ENCODE measurements at places on chromosomes 3 and 15. TPM values are rescaled to one million over a fixed set of nuclear protein-coding genes. Genes with fewer than 3 reads are reported as not detected.

- H3K36me3 ChIP-seq, result peaks cover 7% of the 10 kb centered on the region
- H3K4me3 ChIP-seq, result no peak overlapping the region
- no peak overlapping the region for H3K27ac ChIP-seq
- no peaks in the 10 kb centered on the region for H3K27me3 ChIP-seq
- no peak for DNase-seq
- peaks cover 53% of the 10 kb centered on the region for H3K4me1 ChIP-seq
These were observed 14.0 kb downstream of the UBE2E1 start for GRCh38 chr3:23819599-23820360.

Gene EIF2A
- total RNA-seq, result 133 TPM

- H3K27ac ChIP-seq, result no peak overlapping the region
- H3K36me3 ChIP-seq, result peaks cover 14% of the 10 kb centered on the region
- peak; percentile 37 for DNase-seq
These were observed 5.9 kb downstream of the CAMK2N2 start for GRCh38 chr3:184255291-184256039.

- peaks cover 14% of the 10 kb centered on the region for H3K27me3 ChIP-seq
- DNase-seq, result no peak
- no peaks in the 10 kb centered on the region for H3K4me1 ChIP-seq
- H3K4me3 ChIP-seq, result no peak overlapping the region
These were observed 153.8 kb upstream of the RORA start for GRCh38 chr15:61382927-61383326.

- no peak overlapping the region for H3K4me3 ChIP-seq
- peaks cover 39% of the 10 kb centered on the region for H3K4me1 ChIP-seq
- no peaks in the 10 kb centered on the region for H3K27me3 ChIP-seq
- H3K36me3 ChIP-seq, result no peaks in the 10 kb centered on the region
- no peak overlapping the region for H3K27ac ChIP-seq
These were observed 88.9 kb downstream of the ITPR1 start for GRCh38 chr3:4581920-4582611.

DNA sequence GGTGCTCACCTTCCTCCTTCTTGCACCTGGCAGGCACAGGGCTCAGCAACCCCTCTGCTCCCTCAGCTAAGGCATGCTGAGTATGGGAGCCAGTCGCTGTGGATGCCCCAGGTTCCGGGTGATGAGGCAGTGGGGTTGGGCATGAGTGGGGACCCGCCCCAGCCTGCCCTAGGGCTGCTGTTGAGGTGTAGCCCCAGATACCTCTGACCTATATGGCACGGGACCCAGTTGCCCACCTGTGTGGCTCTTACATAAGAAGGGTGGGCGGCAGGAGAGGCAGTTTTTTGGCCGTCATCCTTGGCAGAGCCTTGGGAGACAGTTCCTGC is 21.0 kb downstream of the ACSBG1 start:
- H3K36me3 ChIP-seq, result no peaks in the 10 kb centered on the region
- no peak for DNase-seq
- peaks cover 2% of the 10 kb centered on the region for H3K27me3 ChIP-seq

Gene ALDH1A3
- not detected for total RNA-seq

- peaks cover 2% of the 10 kb centered on the region for H3K27me3 ChIP-seq
- H3K27ac ChIP-seq, result no peak overlapping the region
- no peak overlapping the region for H3K4me3 ChIP-seq
- no peaks in the 10 kb centered on the region for H3K36me3 ChIP-seq
- no peaks in the 10 kb centered on the region for H3K4me1 ChIP-seq
These were observed 20.6 kb upstream of the LCTL start for GRCh38 chr15:66586155-66586976.

DNA sequence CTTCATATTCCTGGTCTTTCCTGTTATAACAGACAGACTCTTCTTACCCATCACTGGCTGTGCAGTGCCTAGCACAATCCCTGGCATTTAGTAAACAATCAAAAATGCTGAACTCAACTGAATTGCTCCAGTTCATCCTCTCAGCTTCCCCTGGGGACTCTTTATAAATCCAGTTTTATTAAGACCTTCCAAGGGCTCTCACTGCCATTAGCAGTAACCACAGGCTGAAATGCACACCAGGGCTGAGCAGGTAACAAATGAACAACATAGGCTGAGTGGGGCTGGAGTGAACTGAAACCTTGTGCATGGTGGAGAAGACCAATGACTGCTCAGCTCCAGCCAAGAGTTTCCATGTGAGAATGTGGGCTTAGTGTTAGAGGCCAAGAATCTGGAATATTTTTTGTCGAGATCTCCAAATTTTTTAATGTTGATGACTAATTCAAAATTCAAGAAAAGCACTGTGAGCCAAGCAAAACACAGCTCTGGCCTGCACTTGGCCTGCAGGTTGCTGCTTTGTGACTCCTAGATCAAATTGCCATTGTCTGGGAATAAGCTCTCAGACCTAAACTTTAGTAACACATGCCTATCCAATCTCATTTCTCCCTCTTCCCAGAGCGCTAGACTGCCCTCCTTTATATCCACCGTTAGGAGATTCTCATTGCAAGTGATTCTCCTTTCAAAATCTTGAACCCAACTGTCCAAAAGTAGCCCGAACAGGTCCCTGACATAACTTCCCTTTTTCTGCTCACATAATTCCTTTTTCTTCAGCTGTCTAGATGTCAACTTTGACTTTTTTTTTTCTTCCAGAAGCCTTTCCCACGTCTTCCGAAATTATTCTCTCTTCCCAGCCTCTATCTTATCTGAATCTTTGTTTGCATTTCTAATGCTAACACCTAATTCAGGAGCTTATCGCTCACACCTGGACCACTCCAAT is 7.4 kb downstream of the SQOR start:
- H3K27ac ChIP-seq, result no peak overlapping the region
- peaks cover 17% of the 10 kb centered on the region for H3K36me3 ChIP-seq
- H3K4me1 ChIP-seq, result peaks cover 84% of the 10 kb centered on the region
- DNase-seq, result no peak

Gene MUSTN1
- total RNA-seq, result 0.57 TPM

GRCh38 chr15:68249058-68249713 is 19.7 kb upstream of the CLN6 start:
- H3K27me3 ChIP-seq, result peaks cover 2% of the 10 kb centered on the region
- no peak overlapping the region for H3K4me3 ChIP-seq
- peaks cover 2% of the 10 kb centered on the region for H3K36me3 ChIP-seq
- H3K4me1 ChIP-seq, result no peaks in the 10 kb centered on the region

- H3K27ac ChIP-seq, result no peak overlapping the region
- no peak overlapping the region for H3K4me3 ChIP-seq
- no peaks in the 10 kb centered on the region for H3K27me3 ChIP-seq
- H3K36me3 ChIP-seq, result no peaks in the 10 kb centered on the region
These were observed 48.0 kb downstream of the SSUH2 start for GRCh38 chr3:8596321-8597218.

DNA sequence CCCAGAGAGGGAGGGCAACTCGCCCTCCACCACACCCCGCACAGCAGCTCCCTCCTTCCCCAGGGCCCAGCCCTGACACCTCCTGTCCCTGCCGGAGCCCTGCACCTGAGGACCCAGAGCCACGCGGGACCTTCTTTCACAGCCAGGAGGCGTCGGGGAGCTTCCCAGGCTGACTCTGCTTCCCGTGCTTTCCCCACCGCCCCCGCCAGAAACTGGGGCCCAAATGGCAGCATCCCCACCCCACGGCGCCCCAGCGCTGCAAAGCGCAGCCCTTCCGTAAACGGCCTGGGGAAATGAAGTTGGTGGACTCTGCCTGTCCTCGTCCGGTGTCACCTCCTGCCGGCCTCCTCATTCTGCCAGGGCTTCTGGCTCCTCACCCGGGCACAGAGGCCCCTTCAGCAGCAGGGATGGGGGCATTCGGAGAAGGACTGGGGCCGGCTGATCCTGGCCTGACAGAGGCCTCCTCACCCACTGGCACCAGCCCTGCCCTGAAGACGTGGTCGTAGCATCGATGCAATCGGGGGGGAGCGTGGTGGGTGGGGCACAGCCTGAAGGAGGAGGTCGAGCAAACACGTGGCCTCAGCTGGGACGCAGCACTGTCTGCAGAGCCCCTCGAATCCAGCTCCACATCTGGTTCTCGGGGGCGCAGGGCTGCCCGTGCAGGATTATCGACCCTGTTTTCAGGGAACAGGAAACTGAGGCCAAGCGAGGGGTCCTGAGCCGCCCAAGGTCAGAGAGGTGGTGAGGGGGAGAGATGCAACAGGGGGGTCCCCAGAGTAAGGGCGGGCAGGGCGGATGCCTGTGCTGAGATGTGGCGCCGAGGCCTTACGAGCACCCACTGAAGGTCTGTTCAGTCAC is 235.4 kb downstream of the XXYLT1 start:
- H3K27ac ChIP-seq, result no peak overlapping the region

Gene IL17RE
- 0.25 TPM for total RNA-seq

DNA sequence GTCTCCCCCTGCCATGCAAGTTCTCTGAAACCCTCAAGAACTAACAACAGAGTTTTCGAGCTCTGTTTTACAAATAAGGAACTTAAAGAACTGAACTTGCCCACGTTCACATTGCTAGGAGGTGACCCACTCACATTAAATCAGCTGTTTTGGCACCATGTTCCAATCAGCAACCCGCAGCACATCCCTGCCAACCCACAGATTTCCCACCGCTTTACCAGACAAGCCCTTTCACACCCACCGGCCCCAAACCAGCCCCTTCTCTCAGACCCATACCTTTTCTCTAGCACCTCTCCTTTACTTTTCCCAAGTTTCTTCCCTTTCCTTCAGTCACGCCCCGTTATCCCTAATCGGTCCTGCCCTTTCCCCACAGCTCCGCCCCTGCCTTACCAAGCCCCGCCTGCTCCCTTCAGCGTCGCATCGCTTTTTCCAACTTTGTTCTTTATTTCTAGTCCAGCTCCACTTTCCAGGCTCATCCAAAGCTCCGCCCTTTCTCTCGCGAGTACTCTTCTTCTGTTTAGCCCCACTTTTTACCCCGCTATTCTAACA is 804 bp upstream of the BRPF1 start:
- DNase-seq, result no peak
- H3K36me3 ChIP-seq, result peaks cover 8% of the 10 kb centered on the region
- H3K27ac ChIP-seq, result peak overlapping the region; percentile 89
- peak overlapping the region; percentile 81 for H3K4me3 ChIP-seq
- H3K4me1 ChIP-seq, result peaks cover 55% of the 10 kb centered on the region
- H3K27me3 ChIP-seq, result no peaks in the 10 kb centered on the region

DNA sequence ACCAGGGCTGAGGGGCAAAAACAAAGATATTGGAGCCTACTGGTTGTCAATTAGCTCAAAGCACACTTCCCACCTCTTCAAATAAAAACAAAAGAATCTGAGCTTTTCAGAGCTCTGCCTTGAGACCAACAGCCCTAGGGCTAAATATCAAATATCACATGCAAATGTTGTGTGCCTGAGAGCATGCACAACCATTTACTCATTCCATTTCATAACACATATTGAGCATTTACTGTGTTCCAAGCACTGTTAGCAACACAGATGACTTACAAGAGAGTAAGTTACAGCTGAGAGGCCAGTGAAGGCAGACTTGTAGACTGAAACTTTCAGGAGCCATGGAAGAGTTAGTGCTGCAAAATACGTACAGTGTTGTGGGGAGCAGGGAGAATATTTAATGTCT is 222.4 kb downstream of the CPNE4 start:
- no peak overlapping the region for H3K27ac ChIP-seq
- no peak overlapping the region for H3K4me3 ChIP-seq
- H3K36me3 ChIP-seq, result no peaks in the 10 kb centered on the region
- no peaks in the 10 kb centered on the region for H3K4me1 ChIP-seq
- peaks cover 12% of the 10 kb centered on the region for H3K27me3 ChIP-seq

DNA sequence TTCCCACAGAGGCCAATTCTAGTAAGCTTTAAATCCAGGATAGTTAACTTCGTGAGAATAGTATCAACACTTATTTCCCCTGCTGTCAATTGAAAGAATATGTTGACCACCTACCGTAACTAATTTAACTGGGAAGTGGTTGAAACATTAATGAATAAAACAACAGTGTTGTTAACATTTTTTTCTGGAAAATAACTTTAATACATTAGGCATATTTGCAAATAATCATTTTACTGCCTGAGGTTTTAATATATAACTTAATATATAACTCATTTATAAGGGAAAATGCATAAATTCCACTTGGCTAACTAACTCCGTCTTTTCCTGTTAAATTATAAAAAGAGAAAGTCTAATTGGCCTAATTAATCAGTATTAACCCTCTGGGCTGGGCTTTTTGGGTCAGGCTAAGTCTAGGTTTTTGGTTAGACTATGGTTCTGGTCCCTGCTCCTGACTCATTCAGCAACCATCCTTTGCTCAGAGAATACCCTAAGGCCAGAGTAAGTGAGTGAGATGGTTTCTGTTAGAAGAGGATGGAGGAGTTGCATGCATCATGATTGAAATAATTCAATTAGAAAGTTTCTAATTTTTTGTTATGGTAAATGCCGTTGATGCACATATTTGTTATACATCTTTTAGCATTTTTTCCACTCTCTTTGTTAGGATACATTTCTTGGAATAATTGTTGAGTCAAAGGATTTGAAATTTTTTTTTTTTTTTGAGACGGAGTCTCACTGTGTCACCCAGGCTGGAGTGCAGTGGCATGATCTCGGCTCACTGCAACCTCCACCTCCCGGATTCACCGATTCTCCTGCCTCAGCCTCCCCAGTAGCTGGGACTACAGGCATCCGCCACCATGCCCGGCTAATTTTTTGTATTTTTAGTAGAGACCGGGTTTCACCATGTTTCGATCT is 10.8 kb upstream of the SKIL start:
- peaks cover 8% of the 10 kb centered on the region for H3K4me1 ChIP-seq
- H3K36me3 ChIP-seq, result no peaks in the 10 kb centered on the region
- no peak overlapping the region for H3K27ac ChIP-seq
- H3K27me3 ChIP-seq, result no peaks in the 10 kb centered on the region
- no peak for DNase-seq
- H3K4me3 ChIP-seq, result no peak overlapping the region

- peak; percentile 83 for DNase-seq
- H3K27ac ChIP-seq, result peak overlapping the region; percentile 77
These were observed 24.3 kb upstream of the FLNB start for GRCh38 chr3:57983734-57984518.

- no peak overlapping the region for H3K27ac ChIP-seq
- H3K4me1 ChIP-seq, result peaks cover 3% of the 10 kb centered on the region
- DNase-seq, result no peak
- H3K4me3 ChIP-seq, result no peak overlapping the region
These were observed 324.0 kb upstream of the CHRM5 start for GRCh38 chr15:33644304-33644703.

Gene PRR20G
- total RNA-seq, result not detected

Gene SLCO2A1
- not detected for total RNA-seq

Gene NR2F2
- not detected for total RNA-seq
